ENCODE measurements at places on chromosomes 6 and 20.

GRCh38 chr6:43367245-43367984 lies 2.0 kb downstream of the ZNF318 start:
- no peak for DNase-seq

GRCh38 chr20:32763202-32764004 lies 1.2 kb downstream of the DNMT3B start:
- no peak for DNase-seq

GRCh38 chr6:45441851-45442453 lies 64.2 kb upstream of the SUPT3H start:
- no peak for DNase-seq

DNA sequence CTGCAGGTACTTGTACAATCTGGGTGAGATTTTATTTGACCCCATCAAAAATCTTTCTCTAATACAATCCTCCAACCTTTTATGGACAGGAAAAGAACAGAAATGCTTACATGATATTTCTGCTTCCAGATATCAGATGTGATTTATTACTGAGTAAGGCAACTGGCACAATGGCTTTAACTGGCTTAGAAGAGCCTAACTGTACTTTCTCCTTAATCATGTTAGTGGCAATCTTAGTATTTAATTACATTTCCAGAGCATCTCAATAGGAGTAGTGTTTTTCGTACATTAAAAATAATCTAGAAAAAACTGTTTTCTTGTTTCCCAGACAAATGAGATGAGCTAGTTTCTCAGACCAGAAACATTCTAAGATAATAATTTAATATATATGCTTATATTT lies 251.6 kb downstream of the KCNQ5 start:
- no peak for DNase-seq

- DNase-seq, result no peak
Observed at GRCh38 chr6:20205722-20206161, 6.5 kb downstream of the MBOAT1 start.

DNA sequence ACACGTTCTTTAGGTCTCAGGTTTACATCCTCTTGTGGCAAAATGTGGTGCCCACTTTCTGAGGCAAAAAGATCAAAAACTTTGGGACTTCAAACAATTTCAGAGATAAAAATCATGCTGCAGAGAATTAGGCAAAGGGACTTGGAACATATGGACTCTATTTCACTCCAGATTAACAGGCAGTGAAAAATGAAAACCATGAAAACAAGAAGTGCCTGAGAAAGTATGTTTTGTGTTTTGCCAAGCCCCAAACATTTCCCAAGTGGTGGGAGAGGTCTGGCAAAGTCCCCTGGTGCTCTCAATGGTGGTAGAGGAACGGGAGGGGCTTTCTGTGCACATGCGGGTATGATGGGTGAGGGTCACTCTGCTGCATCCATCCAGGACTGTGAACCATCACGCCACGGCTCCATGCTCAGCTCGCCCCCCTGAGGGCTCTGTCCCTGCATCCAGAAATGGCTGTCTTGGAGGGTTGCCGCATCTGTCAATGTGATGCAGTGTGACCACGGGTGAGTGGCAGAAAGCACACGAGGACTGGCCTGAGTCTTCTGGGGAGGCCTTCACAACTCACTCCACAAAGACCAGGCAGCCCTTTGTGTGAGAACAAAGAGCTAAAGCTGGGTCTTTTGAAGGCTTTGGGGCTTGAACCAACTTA lies 43.2 kb upstream of the TBC1D7 start:
- no peak for DNase-seq

DNA sequence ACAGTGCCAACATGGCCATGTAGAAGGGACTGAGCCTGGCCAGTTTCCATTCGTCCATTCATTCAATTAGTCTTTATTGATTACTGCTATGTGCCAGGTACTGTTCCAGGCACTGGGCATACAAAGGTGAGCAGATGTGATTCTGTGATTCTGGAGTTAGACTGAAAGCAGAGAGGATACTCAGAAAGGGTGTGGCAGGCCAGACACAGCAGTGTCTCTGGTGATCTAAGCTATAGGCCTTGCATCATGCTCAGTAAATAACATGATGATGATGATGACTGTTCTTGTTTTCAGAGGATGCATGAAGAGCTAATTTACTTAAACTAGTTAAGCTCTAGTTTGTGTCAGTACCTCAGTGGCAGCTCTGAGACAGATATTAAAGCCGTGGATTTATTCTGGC lies 31.4 kb upstream of the FUCA2 start:
- DNase-seq, result no peak

GRCh38 chr6:43024436-43024835 lies 3.0 kb downstream of the RRP36 start:
- no peak for DNase-seq

GRCh38 chr6:142478117-142478516 lies 176.3 kb downstream of the ADGRG6 start:
- DNase-seq, result no peak

DNA sequence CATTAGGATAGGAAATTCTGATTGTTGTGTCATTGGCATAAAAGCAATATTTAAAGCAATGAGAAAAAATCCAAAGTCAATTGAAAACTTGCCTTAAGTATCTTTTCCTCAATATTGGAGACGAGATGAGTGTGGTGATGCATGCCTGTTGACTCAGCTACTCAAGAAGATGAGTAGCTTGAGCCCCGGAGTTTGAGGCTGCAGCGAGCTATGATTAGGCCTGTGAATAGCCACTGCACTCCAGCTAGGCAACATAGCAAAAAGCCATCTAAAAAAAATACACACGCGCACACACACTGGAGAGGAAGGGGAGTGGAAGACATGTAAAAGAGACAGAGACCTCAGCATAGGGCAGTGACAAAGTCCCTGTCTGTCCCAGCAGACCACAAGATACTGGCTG lies 9.7 kb upstream of the MARCKS start:
- DNase-seq, result no peak

- DNase-seq, result no peak
Observed at GRCh38 chr20:18139832-18140231, 2.2 kb downstream of the KAT14 start.

GRCh38 chr6:143773506-143774150 lies 69.5 kb upstream of the LTV1 start:
- no peak for DNase-seq

DNA sequence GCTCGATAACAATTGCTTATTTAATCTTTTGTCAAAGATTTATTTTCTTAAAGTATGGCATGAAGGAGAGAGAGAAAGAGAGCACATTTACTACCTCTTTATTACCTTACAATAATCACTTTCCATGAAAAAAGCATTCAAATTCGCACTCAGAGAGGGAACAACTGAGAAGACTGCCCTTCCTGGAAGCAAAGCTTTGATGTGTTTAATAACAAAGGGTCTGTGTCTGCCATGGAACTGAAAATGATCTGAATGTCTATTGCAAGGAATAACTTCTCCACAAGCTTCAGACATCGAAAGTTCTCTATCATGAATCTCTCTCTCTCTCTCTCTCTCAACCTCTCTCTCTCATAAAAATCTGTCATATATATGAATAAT lies 308.9 kb downstream of the HDGFL1 start:
- DNase-seq, result no peak

GRCh38 chr6:145621776-145622175 lies 113.5 kb downstream of the EPM2A start:
- DNase-seq, result no peak

- no peak for DNase-seq
Observed at GRCh38 chr6:76166297-76166696, 93.8 kb upstream of the IMPG1 start.

DNA sequence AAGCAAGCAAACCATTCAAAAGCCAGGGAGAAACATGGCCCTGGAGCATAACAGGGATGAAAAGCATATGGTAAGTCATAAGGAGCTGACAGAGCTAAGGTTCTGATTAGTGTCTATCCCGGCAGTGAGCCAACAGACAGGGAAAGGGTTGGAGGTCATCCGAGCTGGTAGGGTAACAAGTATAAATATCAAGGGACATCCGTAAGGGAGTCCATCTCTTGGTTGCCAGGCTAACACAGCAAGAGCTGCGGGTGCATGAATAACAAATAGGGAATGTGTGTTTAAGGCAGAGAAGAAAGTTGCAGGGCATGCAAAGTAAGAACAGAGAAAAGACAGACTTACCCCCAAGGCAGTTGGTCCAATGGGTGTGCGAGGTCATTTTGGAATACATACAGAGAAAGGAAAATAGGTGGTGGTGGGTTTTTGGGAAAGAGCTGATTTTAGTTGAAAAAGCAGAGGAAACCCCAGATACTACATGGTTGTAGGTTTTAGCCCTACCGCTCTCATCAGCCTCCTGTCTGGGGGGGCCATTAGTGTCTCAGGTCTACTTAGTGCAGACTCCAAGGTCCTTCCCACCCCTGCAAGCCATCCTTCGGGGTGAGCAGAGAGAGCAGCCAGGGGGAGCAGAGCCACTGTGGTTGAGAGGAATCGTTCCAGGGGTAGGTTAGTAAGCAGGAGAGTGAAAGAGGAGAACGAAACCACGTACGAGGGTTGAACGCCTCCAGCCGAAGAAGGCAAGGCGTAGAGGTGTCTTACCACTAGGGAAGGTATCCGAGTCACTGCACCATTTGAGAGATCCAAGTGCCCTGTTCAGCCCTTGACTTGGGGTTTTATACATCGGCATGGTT lies at the start of gene ERVFRD-1:
Gene ERVFRD-1 (minus strand): TSS at position 805 of the 848 bp plus-strand sequence. CDS start 6,415 bp downstream, outside the sequence.
- no peak for DNase-seq

- no peak for DNase-seq
Observed at GRCh38 chr6:127463056-127463455, 3.9 kb upstream of the KIAA0408 start.

Data from cerebellar nuclear complex (tissue), 1 donor.